ENCODE measurements at places on chromosomes 11 and 22. TPM values are rescaled to one million over a fixed set of nuclear protein-coding genes. Genes with fewer than 3 reads are reported as not detected.

CRYAB gene
- 7.1 TPM for total RNA-seq

HPX gene
- total RNA-seq = 0.67 TPM

DBX1 gene
- total RNA-seq = not detected

TNNT3 gene
- not detected for total RNA-seq

Data from A549 treated with RU486 at 1 μM for 4 hours (cell line).